ENCODE measurements at places on chromosomes 4 and X. TPM values are rescaled to one million over a fixed set of nuclear protein-coding genes. Genes with fewer than 3 reads are reported as not detected.

The NEUROG2 gene
- 0.03 TPM for total RNA-seq

The GYG2 gene
- total RNA-seq: 4.5 TPM

The DDIT4L gene
- total RNA-seq: 0.26 TPM

The CFAP299 gene
- not detected for total RNA-seq

The SLC9A6 gene
- 8.2 TPM for total RNA-seq

The GPR78 gene
- not detected for total RNA-seq

The PPP2R2C gene
- total RNA-seq: 37.4 TPM

The SPANXA2 gene
- total RNA-seq: not detected

The IL2RG gene
- total RNA-seq: 0.11 TPM

The NSUN7 gene
- 0.26 TPM for total RNA-seq

The PDGFRA gene
- total RNA-seq: 0.45 TPM

The CXXC4 gene
- 0.05 TPM for total RNA-seq

The PAGE2B gene
- total RNA-seq: not detected

The VCX2 gene
- total RNA-seq: not detected

The MSL3 gene
- 20.3 TPM for total RNA-seq

The DCX gene
- total RNA-seq: not detected

The SPON2 gene
- total RNA-seq: 0.41 TPM

The STATH gene
- not detected for total RNA-seq

The LIMCH1 gene
- total RNA-seq: 54.6 TPM

The TCEAL6 gene
- not detected for total RNA-seq

The CORIN gene
- total RNA-seq: not detected

The AKAP4 gene
- 0.14 TPM for total RNA-seq

The CCKAR gene
- total RNA-seq: not detected

The STK32B gene
- 14.7 TPM for total RNA-seq

The CLDN2 gene
- total RNA-seq: 5.7 TPM

The DMD gene
- 0.02 TPM for total RNA-seq

The SHISA3 gene
- total RNA-seq: not detected

The SH3D19 gene
- 22.9 TPM for total RNA-seq

The KDR gene
- total RNA-seq: 0.10 TPM

The TRPC5OS gene
- total RNA-seq: not detected

The PDZD4 gene
- 3.7 TPM for total RNA-seq

Data from A549 treated with AZD2906 at 1 μM for 4 hours (cell line).